ENCODE measurements at places on chromosomes 2 and 18. TPM values are rescaled to one million over a fixed set of nuclear protein-coding genes. Genes with fewer than 3 reads are reported as not detected.

GRCh38 chr2:56680971-56681631 lies 497.3 kb downstream of the CCDC85A start:
- DNase-seq: no peak

Gene CDK15
- 0.08 TPM for polyA plus RNA-seq

GRCh38 chr2:50143822-50144575 lies 887.9 kb downstream of the NRXN1 start:
- no peak for DNase-seq

Gene MALL
- 6.9 TPM for polyA plus RNA-seq

DNA sequence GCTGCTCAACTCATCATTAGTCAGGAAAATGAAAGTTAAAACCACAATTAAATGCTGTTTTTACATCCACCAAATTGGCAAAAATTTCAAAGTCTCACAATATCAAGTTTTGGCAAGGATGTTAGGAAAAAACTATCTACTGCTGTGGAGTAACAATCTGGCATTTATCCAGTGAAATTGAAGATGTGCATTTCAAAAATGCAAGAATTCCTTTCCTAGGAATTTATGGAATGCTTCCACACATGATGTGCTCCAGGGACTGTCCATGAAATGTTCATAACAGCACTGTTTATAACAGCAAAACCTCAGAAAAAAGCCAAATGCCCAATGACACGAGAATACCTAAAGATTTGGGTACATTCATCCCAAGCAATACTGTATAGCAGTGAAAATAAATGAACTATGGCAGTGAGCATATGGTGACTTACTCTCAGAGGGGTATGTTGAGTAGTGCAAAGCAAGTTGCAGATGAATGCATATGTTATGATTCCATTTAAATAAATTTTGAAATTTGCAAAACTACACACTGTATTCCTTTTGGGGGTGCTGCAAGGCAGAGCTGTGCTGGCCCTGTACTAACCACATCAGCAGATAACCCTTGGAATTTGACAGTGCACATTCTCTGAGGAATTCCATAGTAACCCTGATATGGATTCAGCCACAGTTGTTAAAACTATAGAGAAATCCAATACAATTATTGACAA lies 41.3 kb upstream of the GYPC start:
- DNase-seq: no peak

DNA sequence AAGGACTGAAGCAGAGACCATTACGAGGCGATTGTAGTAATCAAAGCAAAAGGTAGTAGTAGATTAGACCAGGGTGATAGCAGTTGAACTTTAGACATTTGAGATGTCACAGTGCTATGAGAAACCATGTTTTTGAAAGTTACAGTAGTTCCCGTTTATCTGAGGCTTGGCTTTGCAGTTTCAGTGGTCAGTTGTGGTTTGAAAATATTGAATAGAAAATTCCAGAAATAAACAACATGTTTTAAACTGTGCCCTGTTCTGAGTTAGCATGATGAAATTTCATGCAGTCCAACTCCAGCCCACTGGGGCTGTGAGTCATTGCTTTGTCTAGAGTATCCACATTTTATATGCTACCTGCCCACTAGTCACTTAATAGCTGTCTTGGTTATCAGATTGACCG lies 47.5 kb downstream of the ZNF638 start:
- no peak for DNase-seq

- no peak for DNase-seq
Observed at GRCh38 chr2:98952966-98953365, 16.9 kb upstream of the CRACDL start.

GRCh38 chr2:36369716-36370115 lies 14.1 kb downstream of the CRIM1 start:
- no peak for DNase-seq

Gene EFHD1
- 26.8 TPM for polyA plus RNA-seq

- DNase-seq: no peak
Observed at GRCh38 chr2:43326101-43326825, 99.9 kb upstream of the ZFP36L2 start.

Gene SLC4A5
- polyA plus RNA-seq: 1.2 TPM

- no peak for DNase-seq
Observed at GRCh38 chr2:126994340-126994777, 95.7 kb downstream of the TEX51 start.

- DNase-seq: no peak
Observed at GRCh38 chr2:10079870-10080535, at the start of gene CYS1. Gene CYS1 (minus strand): TSS chr2:10080411. CDS start chr2:10080223, 188 bp downstream.

DNA sequence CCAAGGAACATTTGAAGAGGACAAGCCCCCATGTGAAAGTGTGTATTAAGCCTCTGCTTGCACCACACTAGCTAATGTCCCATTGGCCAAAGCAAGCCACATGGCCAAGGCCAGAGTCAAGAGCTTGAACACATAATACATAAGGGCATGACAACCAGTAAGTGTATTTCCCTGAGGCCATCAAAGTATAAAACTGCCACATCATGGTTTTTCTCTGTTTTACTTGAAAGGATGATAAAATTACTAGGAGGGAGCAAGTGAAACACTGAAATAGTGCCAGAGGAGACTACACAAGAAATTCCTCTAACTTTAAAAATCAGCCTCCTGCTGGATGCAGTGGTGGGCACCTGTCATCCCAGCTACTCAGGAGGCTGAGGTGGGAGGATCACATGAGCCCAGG lies 30.9 kb upstream of the EML6 start:
- DNase-seq: no peak

Gene APOB
- 2.3 TPM for polyA plus RNA-seq

Gene DSC2
- 12.5 TPM for polyA plus RNA-seq

GRCh38 chr2:198775737-198776136 lies 682.0 kb downstream of the SATB2 start:
- DNase-seq: no peak

DNA sequence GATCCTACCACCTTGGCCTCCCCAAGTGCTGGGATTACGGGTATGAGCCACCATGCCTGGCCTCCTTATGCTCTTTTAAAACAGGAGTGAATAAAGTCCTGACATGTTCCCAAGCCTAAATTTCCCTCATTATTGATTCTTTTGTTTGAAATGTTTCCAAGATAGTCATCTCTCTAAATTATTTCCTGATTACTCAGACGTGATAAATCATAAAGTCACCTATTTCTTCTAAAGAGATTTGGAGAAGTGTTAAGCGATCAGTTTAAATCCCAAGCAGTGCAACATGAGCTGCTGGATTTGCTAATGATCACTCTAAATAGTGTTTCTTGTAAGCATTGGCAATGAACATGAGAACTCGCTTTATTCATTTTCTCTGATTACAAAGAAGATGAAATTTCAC lies 51.8 kb downstream of the PMAIP1 start:
- no peak for DNase-seq

GRCh38 chr2:15369129-15369528 lies 192.0 kb downstream of the NBAS start:
- no peak for DNase-seq

DNA sequence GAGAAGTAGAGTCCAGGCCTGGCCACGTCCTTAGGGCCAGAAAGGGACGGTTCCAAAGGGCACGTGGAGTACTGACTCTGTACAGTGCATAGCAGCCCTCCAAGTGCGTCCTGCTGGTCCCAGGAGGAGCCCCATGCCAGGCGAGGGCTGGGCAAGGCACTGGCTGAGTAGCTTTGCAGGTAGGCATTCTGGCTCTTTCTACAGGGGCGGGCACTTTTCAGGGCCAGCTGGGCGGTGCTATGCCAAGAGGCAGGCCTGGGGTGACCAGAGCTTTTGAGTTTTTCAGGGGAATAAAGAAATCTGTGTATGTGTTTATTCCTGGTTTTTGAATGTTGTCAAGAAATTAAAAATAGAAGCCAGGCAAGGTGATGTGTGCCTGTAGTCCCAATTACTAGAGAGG lies 15.4 kb upstream of the GLI2 start:
- DNase-seq: no peak

- no peak for DNase-seq
Observed at GRCh38 chr18:2976218-2977132, 36.5 kb downstream of the LPIN2 start.

Gene TUBA3E
- 69.5 TPM for polyA plus RNA-seq

- no peak for DNase-seq
Observed at GRCh38 chr2:43609290-43609918, 13.6 kb upstream of the THADA start.

- DNase-seq: no peak
Observed at GRCh38 chr2:73984203-73984921, at the start of gene TET3. Gene TET3 (plus strand): TSS chr2:73984910. CDS start chr2:73986404, 1,494 bp downstream.

Gene XPO1
- 31.1 TPM for polyA plus RNA-seq

Gene GALNT3
- polyA plus RNA-seq: 0.19 TPM

Gene CCDC121
- polyA plus RNA-seq: 3.5 TPM

- no peak for DNase-seq
Observed at GRCh38 chr2:60577682-60578283, 24.3 kb upstream of the BCL11A start.

Gene CHRNG
- not detected for polyA plus RNA-seq

- DNase-seq: no peak
Observed at GRCh38 chr18:35514283-35514682, 16.5 kb upstream of the INO80C start.

Gene RND3
- polyA plus RNA-seq: 17.1 TPM

Gene SNED1
- polyA plus RNA-seq: 4.3 TPM

DNA sequence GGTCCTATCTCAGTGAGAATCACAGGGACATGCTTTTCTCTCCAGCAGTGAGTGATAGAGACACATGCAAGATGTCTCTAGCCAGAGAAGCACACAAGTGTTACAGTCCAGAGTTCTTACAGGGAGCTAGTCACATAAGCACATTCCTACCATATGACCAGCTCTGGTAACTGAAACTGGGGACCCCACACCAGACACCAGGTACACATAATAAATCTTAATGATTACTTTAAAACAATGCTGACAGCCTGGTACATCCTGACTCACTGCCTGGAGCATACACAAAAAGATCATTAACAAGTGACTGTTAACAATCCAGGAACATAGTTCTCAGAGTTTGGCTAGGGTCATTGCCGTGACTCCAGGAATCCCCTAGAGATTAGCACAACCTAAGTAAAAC lies 53.6 kb downstream of the GALNT1 start:
- no peak for DNase-seq

- no peak for DNase-seq
Observed at GRCh38 chr2:112634874-112635157, 10.9 kb upstream of the SLC20A1 start.

Gene FASTKD2
- 10.9 TPM for polyA plus RNA-seq

GRCh38 chr2:18971628-18972027 lies 382.3 kb upstream of the NT5C1B start:
- DNase-seq: no peak
